ENCODE measurements at places on chromosomes 6 and 20.

DNA sequence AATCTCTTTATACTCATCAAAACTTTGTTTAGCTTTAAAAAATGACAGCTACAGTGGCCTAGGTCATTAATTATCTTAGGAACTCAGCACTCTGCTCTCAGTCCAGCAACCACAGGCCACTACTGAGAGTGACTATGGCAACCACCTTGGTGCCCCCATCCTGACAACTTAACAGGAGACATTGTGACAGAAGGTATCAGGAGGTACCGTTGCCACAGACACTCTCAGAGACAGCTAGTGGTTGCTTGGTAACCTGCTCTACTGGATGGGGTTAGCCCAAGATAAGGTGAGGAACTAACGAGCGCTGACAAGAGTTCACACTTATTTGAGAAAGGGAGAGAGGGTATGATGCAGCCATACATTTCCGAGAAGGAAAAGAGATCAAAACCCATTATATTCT lies 76.1 kb upstream of the TFAP2D start:
- no peak for DNase-seq

GRCh38 chr6:156787569-156788492 lies 10.7 kb downstream of the ARID1B start:
- no peak for DNase-seq

DNA sequence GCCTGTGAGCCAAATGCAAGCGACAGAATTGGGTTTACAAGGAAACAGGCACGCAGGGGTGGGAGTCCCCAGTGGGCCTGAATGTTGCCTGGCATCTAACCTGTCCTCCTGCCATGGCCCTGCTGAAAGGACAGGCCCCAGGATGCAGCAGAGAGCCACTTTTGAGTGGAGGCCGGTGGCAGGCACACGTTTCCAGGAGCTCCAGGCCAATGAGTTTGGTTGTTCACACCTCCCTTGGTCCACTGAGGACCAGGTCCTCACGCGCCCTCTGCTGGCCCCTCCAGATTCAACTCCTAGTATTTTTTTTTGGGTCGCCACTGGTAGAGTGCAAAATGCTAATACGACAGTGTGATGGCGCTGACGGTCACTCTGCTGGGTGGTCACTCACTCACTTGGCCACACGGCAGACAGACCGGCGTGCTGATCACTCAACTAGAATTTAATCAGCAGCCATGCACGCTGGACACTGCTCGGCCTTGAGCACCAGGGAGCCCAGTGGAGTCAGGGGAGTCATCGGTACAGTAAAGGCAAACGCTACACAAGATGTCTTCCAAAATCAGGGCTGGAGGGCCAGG lies 81.7 kb upstream of the NFATC2 start:
- DNase-seq = peak; percentile 35

- DNase-seq = no peak
These were observed 16.3 kb downstream of the LRRC1 start for GRCh38 chr6:53811082-53811481.

DNA sequence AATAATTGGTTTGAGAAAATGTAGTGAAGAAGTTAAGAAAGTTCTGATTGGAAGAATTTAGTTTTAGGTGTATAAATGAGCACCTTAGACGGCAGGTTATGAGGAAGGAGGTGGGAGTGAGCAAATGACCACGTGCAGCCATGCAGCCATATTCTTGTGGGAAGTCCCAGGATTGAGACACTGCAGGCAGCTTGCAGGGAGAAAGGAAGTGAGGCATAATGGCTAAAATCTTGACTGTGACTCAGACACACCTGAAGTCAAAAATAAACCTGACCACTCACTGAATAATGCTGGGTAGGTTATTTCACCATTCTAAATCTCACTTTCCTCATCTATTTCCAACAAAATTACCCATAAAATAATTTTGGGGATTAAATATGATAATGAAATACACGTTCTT lies 16.6 kb downstream of the DSE start:
- DNase-seq = no peak

DNA sequence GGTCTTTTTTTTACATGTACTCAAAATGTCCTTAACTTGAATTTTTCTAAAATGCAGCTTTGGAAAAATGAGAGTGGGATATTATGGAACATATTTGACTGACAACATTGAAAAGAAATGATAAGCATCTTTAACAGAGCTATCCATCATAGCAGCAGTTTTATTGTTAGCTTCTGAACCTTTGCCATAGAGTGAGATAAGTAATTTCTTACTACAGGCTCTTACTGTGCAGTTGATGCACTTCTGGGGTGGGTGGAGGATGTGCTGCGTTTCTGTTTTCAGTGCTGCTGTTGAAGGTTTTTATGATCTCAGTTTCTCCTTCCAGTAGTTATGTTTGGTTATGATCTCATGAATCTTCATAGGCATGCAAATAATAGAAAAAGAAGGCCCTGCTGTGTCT lies 267.0 kb downstream of the TMEM242 start:
- DNase-seq = no peak

DNA sequence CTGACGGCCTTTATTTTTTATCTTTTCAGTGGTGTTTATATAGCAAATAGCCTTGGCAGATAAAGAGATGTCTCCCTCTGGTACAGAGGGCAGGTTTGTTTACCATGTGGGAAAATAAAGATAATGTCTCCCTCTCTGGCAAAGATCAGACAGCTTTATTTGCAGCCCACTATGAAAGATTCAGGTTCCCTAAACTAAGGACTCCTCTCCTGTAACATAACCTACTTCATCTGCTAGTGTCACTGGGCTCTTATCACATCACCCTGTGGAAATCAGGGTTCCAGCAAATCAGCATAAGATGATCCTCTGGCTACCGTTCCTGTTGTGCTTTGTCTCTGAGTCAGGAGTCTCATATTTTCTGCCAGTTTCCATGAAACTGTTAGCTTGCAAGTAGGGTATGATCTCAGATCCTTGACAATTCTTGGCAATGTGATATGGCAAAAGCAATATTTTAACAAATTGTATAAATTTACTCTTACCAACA lies 3.1 kb downstream of the FBXL4 start:
- DNase-seq = no peak

GRCh38 chr6:84260196-84260595 lies 32.8 kb upstream of the CEP162 start:
- DNase-seq = no peak

GRCh38 chr20:10622657-10623418 lies 51.0 kb downstream of the JAG1 start:
- no peak for DNase-seq

GRCh38 chr6:154252678-154253077 lies 103.9 kb downstream of the IPCEF1 start:
- no peak for DNase-seq

GRCh38 chr6:14975471-14975817 lies 270.4 kb upstream of the JARID2 start:
- no peak for DNase-seq

- no peak for DNase-seq
These were observed 64.1 kb downstream of the SHPRH start for GRCh38 chr6:145899915-145900569.

- peak; percentile 61 for DNase-seq
These were observed 12.6 kb downstream of the HSPA12B start for GRCh38 chr20:3744806-3745685.

DNA sequence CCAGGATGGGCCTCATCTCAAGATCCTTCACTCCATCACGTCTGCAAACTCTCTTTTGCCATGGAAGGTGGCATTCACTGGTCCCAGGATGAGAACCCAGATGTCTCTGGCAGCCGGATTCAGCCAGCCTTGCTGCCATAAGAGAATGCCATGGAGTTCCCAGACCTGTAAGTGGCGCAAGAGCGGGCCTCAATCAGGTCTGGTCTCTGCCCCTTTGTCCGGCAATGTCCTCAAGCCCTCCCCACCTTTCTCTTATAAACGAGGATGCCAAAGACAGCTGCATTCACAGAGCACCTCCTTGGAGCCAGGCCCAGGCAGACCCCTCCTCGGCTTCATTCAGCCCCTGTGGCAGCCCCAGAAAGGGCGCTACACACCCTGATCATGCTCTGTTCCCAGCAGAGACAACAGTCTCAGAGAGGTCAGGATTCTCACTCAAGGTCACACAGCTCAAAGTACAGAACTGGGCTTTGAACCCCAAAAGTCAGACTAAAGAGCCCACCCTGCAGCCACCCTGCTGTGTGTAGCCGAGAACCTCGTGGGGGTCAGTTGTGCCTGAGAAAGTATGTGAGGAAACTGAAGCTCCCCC lies 263.7 kb downstream of the TAF4 start:
- DNase-seq = no peak

GRCh38 chr20:61659246-61659993 lies 406.3 kb downstream of the TAF4 start:
- DNase-seq = no peak

DNA sequence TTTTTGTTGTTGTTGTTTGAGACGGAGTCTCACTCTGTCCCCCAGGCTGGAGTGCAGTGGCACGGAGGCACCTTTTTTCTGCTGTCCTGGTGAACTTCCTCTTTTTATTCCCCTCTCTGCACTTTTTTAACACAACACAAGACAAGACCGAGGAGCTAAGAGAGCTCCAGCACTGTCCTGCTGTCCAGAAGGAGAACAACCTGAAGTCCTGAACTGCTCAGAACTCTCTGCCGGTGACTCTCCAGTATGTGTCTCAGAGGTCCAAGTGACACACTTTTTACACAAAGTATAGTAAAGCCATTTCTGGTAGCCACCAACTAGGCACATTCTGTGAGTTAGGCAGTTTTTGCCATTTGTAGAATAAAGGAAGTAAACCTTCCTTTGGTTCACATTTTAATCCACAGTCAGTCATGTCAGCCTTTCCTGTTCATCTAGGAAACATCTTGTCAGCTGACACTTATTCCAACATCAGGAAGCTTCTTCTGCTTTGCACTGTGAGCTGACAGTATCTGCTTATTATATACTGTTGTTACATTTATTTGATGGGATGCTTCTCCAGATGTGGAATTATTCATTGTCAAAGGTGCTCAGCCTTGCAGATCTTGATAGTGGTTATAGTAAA lies 28.1 kb upstream of the TXNDC5 start:
- DNase-seq = no peak

- no peak for DNase-seq
These were observed 2.4 kb upstream of the PFDN4 start for GRCh38 chr20:54205450-54205849.

DNA sequence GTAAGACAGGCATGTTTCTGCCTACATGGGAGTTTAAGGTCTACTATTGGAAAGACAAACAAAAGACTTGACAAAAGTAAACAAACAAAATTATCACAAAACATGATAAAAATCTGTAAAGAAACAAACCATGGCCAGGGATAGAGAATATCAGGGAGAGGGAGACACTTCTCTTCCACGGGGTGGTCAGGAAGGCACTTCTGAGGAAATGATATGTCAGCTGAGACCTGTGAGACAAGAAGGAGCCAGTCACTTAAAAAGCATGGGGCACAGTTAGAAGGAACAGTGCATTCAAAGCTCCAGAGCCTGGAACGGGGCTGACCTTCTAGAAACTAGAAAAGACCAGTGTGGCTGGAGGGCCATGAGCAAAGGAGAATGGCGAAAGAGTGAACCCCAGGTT lies 35.1 kb upstream of the SLC16A10 start:
- no peak for DNase-seq

- DNase-seq = no peak
These were observed 4.4 kb upstream of the HMGN3 start for GRCh38 chr6:79238919-79239318.

GRCh38 chr6:139625998-139626975 lies 251.8 kb upstream of the CITED2 start:
- DNase-seq = no peak

DNA sequence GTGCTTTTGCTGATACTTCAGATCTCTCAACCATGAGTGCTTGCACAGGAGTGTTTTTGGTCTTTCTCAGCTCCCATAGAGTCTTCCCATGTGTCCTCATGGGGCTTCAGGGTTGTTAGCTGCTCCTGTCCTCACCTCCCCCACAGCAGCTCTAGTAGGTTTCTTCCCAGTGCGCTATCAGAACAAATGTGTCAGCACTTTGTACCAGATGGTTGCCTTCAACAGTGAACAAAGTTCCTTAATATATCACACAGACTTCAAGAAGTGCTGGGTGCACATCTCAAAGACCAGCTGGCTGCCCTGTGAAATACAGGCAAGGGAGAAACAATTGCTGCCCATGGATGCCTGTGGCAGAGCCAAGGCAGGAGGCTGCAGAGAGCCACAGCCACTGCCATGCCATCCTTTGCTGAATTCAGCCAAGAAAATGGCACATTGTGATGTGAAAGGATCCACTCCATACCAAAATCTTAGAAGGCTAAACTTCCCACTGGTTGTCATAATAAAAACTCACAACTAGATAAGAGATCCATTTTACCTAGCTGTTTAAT lies 471.3 kb downstream of the C6orf118 start:
- no peak for DNase-seq

GRCh38 chr6:54992789-54993188 lies 146.2 kb downstream of the FAM83B start:
- no peak for DNase-seq

- no peak for DNase-seq
These were observed 86.5 kb downstream of the QRSL1 start for GRCh38 chr6:106715922-106716321.

GRCh38 chr6:152642578-152643375 lies 5.6 kb upstream of the SYNE1 start:
- no peak for DNase-seq

GRCh38 chr6:42378536-42378935 lies 73.2 kb downstream of the TRERF1 start:
- no peak for DNase-seq

- no peak for DNase-seq
These were observed 83.1 kb downstream of the MRPL14 start for GRCh38 chr6:44044154-44044539.

- no peak for DNase-seq
These were observed 101.8 kb upstream of the SYNCRIP start for GRCh38 chr6:85744433-85744970.

GRCh38 chr6:159467473-159468041 lies 225.5 kb downstream of the SOD2 start:
- DNase-seq = no peak

DNA sequence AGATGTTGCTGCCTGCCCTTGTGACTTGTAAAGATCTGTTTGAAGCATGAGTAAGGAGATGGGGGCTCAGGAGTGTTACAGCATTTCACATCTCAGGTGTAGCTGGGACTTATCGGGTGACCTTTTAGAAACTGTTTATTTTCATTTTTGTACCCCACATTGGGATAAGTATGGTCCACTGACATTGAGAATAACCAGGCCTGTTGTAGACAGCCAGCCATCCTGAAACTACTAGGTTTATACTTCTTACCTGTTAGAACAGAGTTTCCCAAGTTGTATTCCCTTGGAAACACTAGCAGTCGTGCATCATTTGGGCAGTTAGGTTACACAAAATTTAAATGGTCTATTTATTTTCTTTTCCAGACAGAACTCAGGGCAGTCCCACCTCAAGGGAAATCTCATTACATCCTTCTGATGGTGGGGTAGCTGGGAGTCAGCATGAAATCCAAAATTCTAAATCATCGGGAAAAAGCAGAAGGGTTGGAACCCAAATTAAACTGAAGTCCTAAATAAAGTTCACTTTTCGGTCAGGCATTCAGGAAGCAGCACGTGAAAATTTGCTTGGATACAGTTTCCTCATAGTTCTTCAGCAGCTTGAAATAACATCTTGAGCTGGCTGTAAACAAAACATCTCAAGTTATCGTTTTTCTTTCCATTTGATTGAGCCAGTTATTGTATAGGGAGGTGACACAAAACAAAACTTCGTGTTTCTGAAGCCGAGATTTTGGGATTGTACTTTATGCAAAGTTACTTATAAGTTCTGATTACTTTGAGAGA lies 30.5 kb downstream of the FOXO3 start:
- no peak for DNase-seq

GRCh38 chr20:432208-432607 lies 24.1 kb downstream of the RBCK1 start:
- DNase-seq = no peak

GRCh38 chr6:29870104-29870503 lies 42.5 kb downstream of the HLA-G start:
- no peak for DNase-seq

Data from activated CD4-positive, alpha-beta T cell treated with anti-CD3 and anti-CD28 coated beads for 1 hour (primary cell).